ENCODE measurements at places on chromosomes 16 and 17.

DNA sequence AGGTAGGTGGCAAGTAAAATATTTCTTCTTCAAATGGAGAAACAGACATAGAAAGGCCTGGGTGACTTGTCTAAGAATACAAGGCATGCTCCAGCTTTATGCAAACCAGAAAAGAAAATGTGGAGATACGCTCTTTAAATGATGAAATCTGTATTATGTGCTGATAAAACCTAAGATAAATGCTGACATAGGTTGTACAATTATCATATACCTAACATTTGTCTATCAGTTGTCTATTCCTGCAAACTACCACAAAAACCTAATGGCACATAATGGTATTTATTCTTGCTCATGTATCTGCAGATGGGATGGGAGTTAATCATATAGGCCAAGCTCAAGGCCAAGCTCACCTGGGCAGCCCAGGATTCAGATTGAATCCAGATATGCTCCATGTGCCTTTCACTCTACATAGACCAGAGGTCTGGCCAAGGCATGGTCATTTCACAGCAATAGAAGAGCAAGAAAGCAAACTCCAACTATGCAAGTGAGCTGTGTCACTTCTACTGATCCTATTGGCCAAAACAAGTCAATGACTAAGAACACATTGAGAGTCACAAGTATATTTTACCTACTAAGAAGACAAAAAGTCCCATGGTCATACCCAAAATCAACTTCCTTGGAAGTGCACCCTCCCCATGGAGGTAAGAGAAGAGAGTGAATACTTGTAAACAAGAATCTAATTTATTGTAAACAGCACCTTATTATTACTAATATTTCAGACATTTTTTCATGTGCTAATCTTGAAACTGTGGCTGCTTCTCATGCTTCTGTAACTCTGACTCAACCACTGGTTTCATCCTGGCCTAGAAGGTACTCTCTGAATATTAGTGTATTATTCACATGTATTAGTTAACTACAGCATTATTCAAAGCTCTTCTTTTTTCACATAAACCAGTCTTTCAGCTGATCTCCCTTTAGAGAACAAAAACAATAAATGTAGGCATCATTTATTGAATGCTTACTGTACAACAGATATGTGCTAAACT is 270.7 kb upstream of the SOX9 start:
- no peak for ATAC-seq

DNA sequence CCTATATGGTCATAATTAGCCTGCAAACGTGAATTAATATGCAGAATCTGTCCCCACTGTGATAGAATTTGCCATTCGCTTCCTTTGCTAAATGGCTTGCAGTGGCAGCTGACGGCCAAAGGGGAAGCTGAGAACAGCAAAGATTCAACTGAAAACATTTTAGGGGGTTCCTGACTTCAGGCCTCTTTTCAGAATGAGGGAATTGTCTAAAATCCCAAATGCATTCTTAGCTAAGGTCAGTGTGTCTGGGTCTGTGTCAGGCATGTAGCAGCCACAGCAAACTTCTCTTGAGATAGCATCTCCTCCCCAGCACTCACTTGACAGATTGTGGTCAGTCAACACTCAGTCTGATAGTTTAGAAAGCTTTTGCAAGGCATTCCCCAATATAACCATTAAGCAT is 701.1 kb downstream of the WWOX start:
- ATAC-seq: no peak

- ATAC-seq: peak; percentile 1
These were observed 116.1 kb downstream of the METRNL start for GRCh38 chr17:83195330-83196023.

DNA sequence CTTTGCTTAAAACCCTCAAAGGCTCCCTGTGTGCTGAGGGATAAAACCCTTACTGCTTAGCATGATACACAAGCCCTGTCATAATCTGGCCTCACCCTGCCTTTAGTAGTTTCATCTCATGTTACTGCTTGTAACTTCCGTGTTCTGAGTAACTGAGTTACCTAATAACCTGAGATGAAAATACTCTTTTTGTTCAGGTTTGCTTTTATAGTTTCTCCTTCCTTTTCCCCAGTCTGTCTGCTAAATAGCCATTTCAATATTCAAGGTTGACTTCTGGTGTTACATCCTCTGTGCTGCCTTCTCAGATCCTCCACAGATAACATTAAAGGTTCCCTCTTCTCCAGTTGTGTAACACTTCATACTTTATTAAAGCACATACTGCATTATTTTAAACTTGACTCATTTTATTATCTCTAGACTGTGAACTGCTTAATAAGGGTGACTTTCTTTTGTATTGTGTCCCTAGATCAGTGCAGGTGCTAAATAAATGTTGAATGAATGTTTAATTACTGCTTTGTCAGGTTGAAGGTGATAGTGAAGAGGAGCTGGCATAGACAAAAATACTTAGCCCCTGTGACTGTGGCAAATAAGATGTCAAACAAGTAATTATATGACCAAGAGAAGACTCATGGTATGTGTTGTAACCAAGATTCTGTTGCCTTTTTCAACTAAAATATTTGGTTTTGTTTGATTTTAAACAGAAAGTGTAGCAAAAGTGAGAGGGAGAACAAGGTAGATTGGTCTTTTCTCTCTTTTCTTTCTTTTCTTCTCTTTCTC is 47.8 kb downstream of the NFAT5 start:
- peak; percentile 20 for ATAC-seq

GRCh38 chr17:8284126-8284525 is 4.3 kb upstream of the RANGRF start:
- no peak for ATAC-seq

GRCh38 chr17:32192379-32192778 is 50.1 kb downstream of the RHOT1 start:
- no peak for ATAC-seq

Data from motor neuron (in vitro differentiated cells).